ENCODE measurements at places on chromosomes 16 and 17.

GRCh38 chr17:6054372-6054771 lies 15.8 kb upstream of the WSCD1 start:
- H3K4me3 ChIP-seq, result no peak overlapping the region
- no peak for DNase-seq
- H3K27ac ChIP-seq, result no peak overlapping the region
- peaks cover 7% of the 10 kb centered on the region for H3K36me3 ChIP-seq
- H3K27me3 ChIP-seq, result peaks cover 65% of the 10 kb centered on the region

DNA sequence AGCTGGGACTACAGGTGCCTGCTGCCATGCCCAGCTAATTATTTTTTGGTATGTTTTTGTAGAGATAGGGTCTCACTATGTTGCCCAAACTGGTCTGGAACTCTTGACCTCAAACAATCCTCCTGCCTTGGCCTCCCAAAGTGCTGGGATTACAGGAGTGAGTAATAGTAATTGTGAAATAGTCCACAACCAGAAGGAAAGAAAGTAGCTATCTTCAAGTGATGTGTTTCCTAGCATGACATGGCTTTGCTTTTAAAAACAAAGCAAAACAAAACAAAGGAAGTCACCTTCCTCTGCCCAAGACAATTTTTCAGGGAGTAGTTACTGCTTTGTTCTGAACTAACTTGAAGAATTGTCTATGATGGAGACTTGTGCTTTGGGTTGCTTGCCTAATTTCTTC lies 27.0 kb downstream of the ATP6V0A1 start:
- H3K4me1 ChIP-seq, result peaks cover 26% of the 10 kb centered on the region
- no peak overlapping the region for H3K4me3 ChIP-seq
- no peak for DNase-seq
- H3K27me3 ChIP-seq, result no peaks in the 10 kb centered on the region
- H3K36me3 ChIP-seq, result peaks cover 11% of the 10 kb centered on the region

DNA sequence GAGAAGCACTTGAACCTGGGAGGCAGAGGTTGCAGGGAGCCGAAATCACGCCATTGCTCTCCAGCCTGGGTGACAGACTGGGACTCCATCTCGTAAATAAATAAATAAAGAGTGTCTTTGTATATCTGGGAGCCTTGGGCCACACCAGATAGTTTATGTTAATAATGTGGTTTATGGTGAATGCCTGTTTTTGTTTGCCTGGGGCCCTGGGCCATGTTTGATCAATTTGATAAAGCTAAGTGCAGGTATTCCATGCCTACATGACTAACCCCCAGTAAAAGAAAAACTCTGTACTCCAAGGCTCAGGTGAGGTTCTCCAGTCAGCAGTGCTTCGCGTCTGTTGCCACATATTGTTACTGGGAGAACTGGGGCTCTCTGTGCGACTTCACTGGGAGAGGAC lies 15.1 kb downstream of the SCIMP start:
- DNase-seq, result no peak
- H3K4me3 ChIP-seq, result no peak overlapping the region
- no peak overlapping the region for H3K27ac ChIP-seq
- H3K27me3 ChIP-seq, result no peaks in the 10 kb centered on the region

GRCh38 chr17:49219987-49220386 lies 9.5 kb downstream of the ABI3 start:
- H3K4me1 ChIP-seq, result peaks cover 50% of the 10 kb centered on the region
- H3K27ac ChIP-seq, result no peak overlapping the region
- no peak for DNase-seq
- no peaks in the 10 kb centered on the region for H3K27me3 ChIP-seq
- peak overlapping the region; percentile 65 for H3K4me3 ChIP-seq
- H3K36me3 ChIP-seq, result peaks cover 1% of the 10 kb centered on the region

DNA sequence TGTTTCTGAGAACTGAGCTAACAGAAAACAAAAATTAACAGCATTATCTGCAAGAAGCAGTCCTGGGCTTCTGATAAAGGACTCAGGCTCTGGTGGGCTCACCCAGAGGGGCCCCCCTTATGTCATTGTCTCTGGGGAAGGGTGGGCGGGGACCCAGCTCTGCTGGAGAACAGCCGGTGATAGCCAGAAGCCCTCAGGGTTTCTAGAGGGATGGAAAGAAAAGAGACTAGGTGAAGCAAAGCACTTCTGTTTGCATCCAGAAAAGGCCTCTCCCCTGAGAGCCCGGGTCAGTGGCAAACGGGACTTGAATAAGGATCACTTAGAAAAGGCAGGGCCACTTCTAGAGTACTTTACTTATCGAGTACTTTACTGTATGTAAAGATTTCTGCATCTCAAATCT lies 7.0 kb upstream of the CDC42EP4 start:
- H3K4me3 ChIP-seq, result no peak overlapping the region
- H3K36me3 ChIP-seq, result no peaks in the 10 kb centered on the region
- H3K27ac ChIP-seq, result no peak overlapping the region
- no peaks in the 10 kb centered on the region for H3K27me3 ChIP-seq
- H3K4me1 ChIP-seq, result peaks cover 3% of the 10 kb centered on the region

- DNase-seq, result no peak
- H3K27me3 ChIP-seq, result no peaks in the 10 kb centered on the region
- H3K36me3 ChIP-seq, result no peaks in the 10 kb centered on the region
Observed at GRCh38 chr16:89187032-89187769, 13.1 kb downstream of the SLC22A31 start.

- no peak overlapping the region for H3K27ac ChIP-seq
- no peak for DNase-seq
- no peak overlapping the region for H3K4me3 ChIP-seq
Observed at GRCh38 chr16:59634004-59634579, 900.0 kb upstream of the GOT2 start.

DNA sequence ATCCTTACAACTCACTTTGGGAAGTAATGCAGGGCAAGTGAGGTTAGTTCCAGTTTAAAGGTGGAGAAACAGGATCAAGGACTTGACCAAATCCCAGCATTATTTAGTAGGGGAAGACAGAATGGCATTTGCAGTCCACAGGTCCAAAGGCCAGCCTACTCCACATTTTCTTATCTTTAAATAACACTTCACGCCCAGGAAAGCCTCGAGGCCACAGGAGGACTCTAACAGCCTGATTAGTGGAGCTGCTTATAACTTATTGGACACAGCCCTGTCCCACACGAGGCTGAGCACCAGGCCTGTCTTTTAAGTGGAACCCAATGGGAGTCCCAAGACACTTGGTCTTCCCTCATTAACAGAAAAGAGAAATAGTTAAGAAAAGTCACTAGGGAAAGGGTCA lies 12.1 kb upstream of the HYDIN start:
- peaks cover 27% of the 10 kb centered on the region for H3K27me3 ChIP-seq
- H3K4me1 ChIP-seq, result no peaks in the 10 kb centered on the region
- H3K4me3 ChIP-seq, result no peak overlapping the region
- H3K36me3 ChIP-seq, result no peaks in the 10 kb centered on the region
- no peak for DNase-seq
